ENCODE measurements at places on chromosomes 16 and 17. TPM values are rescaled to one million over a fixed set of nuclear protein-coding genes. Genes with fewer than 3 reads are reported as not detected.

- H3K36me3 ChIP-seq, result no peaks in the 10 kb centered on the region
- no peak for DNase-seq
- no peak overlapping the region for H3K4me3 ChIP-seq
- peaks cover 4% of the 10 kb centered on the region for H3K4me1 ChIP-seq
These were observed 50.5 kb downstream of the GAS7 start for GRCh38 chr17:10147761-10148415.

- no peak for DNase-seq
- H3K36me3 ChIP-seq, result peaks cover 15% of the 10 kb centered on the region
- H3K27me3 ChIP-seq, result no peaks in the 10 kb centered on the region
- no peaks in the 10 kb centered on the region for H3K4me1 ChIP-seq
These were observed 84.3 kb downstream of the RTN4RL1 start for GRCh38 chr17:1940810-1941185.

SLFN11 gene
- 46.3 TPM for total RNA-seq

CLEC10A gene
- 11.6 TPM for total RNA-seq

AOC2 gene
- 3.3 TPM for total RNA-seq

GRCh38 chr17:66364990-66365490, 62.6 kb downstream of the PRKCA start:
- no peak overlapping the region for H3K4me3 ChIP-seq
- DNase-seq, result no peak
- H3K27ac ChIP-seq, result no peak overlapping the region
- no peaks in the 10 kb centered on the region for H3K27me3 ChIP-seq

KRTAP3-3 gene
- not detected for total RNA-seq

- H3K27me3 ChIP-seq, result no peaks in the 10 kb centered on the region
- DNase-seq, result no peak
- H3K4me1 ChIP-seq, result no peaks in the 10 kb centered on the region
- no peaks in the 10 kb centered on the region for H3K36me3 ChIP-seq
These were observed 263.3 kb upstream of the CDH5 start for GRCh38 chr16:66103211-66103610.

DNA sequence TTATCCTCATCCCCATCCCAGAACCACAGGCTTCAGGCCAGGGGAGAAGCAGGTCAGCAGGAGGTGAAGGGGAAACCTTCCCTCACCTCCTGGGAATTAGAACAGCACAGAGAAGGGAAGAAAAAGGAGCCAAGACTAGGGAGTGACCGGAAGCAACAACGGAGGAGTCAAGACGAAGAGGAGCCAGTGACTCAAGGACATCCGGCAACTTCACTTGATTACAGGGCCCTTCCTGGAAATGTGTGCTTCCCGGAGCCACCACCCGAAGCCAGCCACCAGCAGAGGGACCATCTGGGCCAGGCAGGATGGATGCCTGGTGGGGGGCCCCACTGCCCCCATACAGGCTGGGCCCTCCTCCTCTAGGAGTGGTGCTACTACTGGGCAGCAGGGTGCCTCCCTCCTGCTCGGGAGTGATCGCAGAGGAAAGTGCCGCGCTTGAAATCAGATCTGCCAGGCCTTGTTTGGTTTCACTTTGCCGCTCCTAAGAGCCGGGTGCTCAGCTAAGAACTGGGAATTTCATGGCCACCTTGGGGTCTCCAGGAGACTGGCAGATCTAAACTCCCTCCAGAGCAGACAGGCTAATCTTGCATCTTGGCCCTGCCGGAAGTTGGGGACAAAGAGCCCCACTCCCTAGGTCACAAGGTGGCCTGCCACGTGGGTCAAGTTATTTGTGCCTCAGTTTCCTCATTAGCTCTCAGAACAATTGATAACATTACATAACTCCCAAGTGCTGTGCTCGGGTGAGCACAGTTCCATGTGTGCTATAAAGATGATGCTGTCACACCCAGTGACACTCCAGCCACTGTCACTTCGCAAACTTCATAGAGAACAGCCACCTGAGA, 6.6 kb downstream of the CDC42EP4 start:
- peaks cover 94% of the 10 kb centered on the region for H3K4me1 ChIP-seq
- H3K27me3 ChIP-seq, result no peaks in the 10 kb centered on the region
- no peaks in the 10 kb centered on the region for H3K36me3 ChIP-seq
- peak overlapping the region; percentile 99 for H3K27ac ChIP-seq

CCL18 gene
- not detected for total RNA-seq

- no peaks in the 10 kb centered on the region for H3K36me3 ChIP-seq
- DNase-seq, result no peak
- H3K27ac ChIP-seq, result no peak overlapping the region
- peaks cover 56% of the 10 kb centered on the region for H3K4me1 ChIP-seq
- H3K4me3 ChIP-seq, result no peak overlapping the region
These were observed 9.3 kb downstream of the JUP start for GRCh38 chr17:41777157-41777573.

GRCh38 chr16:85137323-85138072, 25.2 kb upstream of the CIBAR2 start:
- no peaks in the 10 kb centered on the region for H3K27me3 ChIP-seq
- H3K36me3 ChIP-seq, result no peaks in the 10 kb centered on the region
- peaks cover 16% of the 10 kb centered on the region for H3K4me1 ChIP-seq

DNA sequence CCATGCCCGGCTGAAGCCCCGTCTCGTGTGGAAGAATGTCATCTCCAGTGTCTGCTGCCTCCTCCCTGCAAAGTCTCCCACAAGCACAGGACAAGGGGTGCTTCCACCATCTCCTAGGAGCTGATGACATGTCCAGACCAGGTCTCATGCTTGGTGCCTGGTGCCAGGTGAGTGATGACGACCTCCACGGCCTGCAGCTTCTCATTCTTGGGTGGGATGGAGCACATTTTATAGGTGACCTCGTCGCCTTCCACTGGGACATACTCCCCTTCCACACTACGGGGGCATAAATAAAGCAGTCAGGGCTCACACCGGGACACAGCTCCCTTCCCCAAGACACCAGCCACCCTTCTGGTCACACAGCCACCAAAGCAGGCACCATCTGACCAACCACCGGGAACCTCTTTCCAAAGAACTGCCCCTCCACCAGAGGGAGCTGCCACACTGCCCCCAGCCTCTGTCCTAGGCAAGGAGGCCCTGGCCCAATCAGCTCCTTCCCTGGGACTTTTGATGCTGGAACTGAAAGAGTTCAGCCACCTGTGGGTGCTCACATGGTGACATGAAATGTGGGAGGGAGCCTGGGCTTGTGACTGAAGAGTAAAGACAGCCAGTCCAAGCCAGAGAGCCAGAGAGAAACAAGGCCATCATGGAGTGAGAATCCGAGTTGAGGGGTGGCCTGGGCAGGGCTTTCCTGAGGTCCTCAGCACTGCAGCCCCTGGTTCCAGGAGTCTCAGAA, 13.6 kb downstream of the CARHSP1 start:
- peaks cover 85% of the 10 kb centered on the region for H3K36me3 ChIP-seq
- peaks cover 16% of the 10 kb centered on the region for H3K4me1 ChIP-seq
- DNase-seq, result no peak
- H3K27me3 ChIP-seq, result no peaks in the 10 kb centered on the region

DNA sequence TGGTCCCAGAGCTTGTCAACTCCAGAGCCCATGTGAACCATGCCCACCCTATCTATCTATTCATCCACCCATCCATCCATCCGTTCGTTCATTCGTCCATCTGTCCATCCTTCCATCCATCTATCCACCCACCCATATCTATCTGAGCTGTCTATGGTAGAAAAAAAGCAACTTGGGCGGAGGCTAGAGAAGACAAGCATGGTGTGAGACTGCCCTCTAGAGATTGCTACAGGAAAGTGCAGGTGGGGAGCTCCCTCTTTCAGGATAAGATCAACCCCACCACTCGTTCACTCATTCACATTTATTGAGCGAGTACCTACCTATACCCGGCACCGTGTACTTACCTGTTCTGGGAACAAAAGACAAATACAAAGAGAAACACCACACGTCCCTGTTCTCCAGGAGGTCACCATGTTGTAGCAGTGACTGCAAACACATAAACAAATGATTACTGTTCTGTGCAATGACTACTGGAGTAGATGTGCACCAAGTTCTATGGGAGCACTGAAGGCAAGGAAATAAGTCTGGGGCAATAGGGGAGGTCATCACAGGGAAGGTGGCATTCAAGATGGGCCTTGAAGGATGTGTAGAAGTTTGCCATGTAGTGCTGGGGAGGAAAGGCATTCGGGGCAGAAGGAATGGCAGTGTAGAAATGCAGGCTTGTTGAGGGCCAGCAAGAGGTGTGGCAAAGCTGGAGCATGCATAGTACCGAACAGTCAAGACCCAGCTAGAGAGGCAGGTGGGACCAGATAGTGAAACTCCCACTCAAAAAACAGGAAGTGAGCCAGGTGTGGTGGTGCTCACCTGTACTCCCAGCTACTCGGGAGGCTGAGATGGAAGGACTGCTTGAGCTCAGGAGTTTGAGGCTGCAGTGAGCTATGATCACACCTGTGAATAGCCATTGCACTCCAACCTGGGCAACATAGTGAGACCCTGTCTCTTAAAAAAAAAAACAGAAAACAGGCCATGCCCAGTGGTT, 13.4 kb upstream of the ATP5MC1 start:
- H3K4me3 ChIP-seq, result no peak overlapping the region
- no peak for DNase-seq
- no peaks in the 10 kb centered on the region for H3K4me1 ChIP-seq
- H3K27ac ChIP-seq, result no peak overlapping the region

CCDC137 gene
- 11.3 TPM for total RNA-seq

DNA sequence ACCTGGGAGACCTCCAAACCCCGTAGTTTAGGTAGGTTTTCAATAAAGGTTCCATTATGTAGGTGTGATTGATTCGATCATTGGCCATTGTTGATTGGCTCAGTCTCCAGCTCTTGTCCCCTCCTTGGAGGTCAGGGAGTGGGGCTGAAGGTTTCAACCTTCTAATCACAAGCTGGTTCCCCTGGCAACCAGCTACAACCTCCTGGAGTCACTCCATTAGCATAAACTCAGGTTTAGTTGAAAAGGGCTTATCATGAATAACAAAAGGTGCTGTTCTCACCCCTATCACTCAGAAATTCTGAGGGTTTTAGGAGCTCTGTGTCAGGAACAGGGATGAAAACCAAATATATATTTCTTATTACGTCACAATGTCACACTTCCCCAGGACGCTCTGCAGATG, 28.5 kb downstream of the TMEM132E start:
- H3K4me3 ChIP-seq, result no peak overlapping the region
- no peak for DNase-seq
- no peaks in the 10 kb centered on the region for H3K36me3 ChIP-seq
- no peak overlapping the region for H3K27ac ChIP-seq

DNA sequence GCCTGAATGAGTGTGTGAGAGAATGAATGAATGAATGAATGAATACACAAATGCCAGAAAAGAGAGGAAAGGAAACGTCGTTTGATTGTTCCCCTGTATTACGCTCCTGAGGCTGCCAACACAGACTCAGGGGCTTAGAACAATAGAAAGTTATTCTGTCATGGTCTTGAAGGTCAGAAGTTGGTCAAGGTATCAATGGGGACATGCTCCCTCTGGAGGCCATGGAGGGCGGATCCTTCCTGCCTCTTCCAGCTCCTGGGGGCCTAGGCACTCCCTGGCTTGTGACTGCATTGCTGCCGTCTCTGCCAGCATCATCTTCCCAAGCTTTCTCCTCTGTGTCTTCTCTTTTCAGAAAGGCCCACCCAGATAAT, 1.5 kb upstream of the SLC38A8 start:
- H3K4me1 ChIP-seq, result peaks cover 7% of the 10 kb centered on the region
- H3K27ac ChIP-seq, result no peak overlapping the region
- peaks cover 19% of the 10 kb centered on the region for H3K27me3 ChIP-seq
- no peaks in the 10 kb centered on the region for H3K36me3 ChIP-seq
- no peak for DNase-seq

DNA sequence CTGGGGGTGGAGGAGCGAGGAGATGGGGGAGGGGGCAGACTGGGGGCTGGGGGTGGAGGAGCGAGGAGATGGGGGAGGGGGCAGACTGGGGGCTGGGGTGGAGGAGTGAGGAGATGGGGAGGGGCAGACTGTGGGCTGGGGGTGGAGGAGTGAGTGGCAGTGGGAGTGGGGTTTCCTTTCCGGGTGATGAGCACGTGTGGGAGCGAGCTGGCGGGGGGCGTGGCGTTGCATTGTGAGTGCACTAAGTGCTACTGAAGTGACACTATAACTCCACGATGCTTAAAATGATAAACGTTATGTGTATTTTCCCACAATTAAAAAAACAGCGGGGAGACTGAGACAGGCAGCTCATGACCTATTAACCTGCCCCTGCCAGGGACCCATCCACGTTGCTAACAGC, 46.3 kb downstream of the CBFA2T3 start:
- no peaks in the 10 kb centered on the region for H3K36me3 ChIP-seq
- no peak overlapping the region for H3K27ac ChIP-seq
- DNase-seq, result no peak
- H3K4me1 ChIP-seq, result no peaks in the 10 kb centered on the region

GRCh38 chr16:75351183-75351582, 82.1 kb downstream of the CFDP1 start:
- H3K4me1 ChIP-seq, result no peaks in the 10 kb centered on the region
- no peak overlapping the region for H3K4me3 ChIP-seq
- DNase-seq, result no peak
- H3K27me3 ChIP-seq, result no peaks in the 10 kb centered on the region

- no peaks in the 10 kb centered on the region for H3K36me3 ChIP-seq
- H3K27me3 ChIP-seq, result no peaks in the 10 kb centered on the region
- no peak overlapping the region for H3K4me3 ChIP-seq
- no peak for DNase-seq
- peaks cover 24% of the 10 kb centered on the region for H3K4me1 ChIP-seq
These were observed 507.7 kb downstream of the MAF start for GRCh38 chr16:79092846-79093245.

- H3K4me3 ChIP-seq, result no peak overlapping the region
- peaks cover 5% of the 10 kb centered on the region for H3K4me1 ChIP-seq
- H3K27me3 ChIP-seq, result no peaks in the 10 kb centered on the region
- H3K27ac ChIP-seq, result no peak overlapping the region
- H3K36me3 ChIP-seq, result no peaks in the 10 kb centered on the region
These were observed 68.9 kb upstream of the SDK2 start for GRCh38 chr17:73713136-73713535.

- no peak overlapping the region for H3K4me3 ChIP-seq
- H3K27me3 ChIP-seq, result no peaks in the 10 kb centered on the region
- no peaks in the 10 kb centered on the region for H3K4me1 ChIP-seq
- no peaks in the 10 kb centered on the region for H3K36me3 ChIP-seq
- no peak for DNase-seq
These were observed 19.5 kb upstream of the CPHXL start for GRCh38 chr16:75745823-75746222.

KRT16 gene
- total RNA-seq, result 2.4 TPM

DNA sequence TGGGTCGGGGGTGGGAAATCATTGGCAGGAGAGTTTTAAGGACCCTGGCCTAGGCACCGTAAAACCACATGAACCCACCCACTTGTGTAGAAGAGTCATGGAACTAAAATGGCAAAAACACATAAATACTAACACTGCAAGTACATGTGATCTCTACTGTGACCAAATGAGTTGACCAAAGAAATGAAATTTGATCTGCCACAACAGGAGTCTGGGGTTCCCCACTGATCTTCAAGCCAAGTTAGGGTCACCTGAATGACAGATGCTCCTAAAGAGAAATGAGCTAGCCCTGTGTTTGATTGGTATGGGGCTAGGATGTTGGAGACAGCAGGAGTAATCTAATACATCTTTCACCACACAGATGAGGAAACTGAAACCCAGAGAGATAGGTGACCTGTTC, 21.5 kb upstream of the SKAP1 start:
- no peak overlapping the region for H3K4me3 ChIP-seq
- no peaks in the 10 kb centered on the region for H3K36me3 ChIP-seq
- no peak for DNase-seq
- H3K27me3 ChIP-seq, result peaks cover 7% of the 10 kb centered on the region

All from tibial nerve (tissue), 4 donors.